Right cardiac atrium (tissue), 5 donors: ENCODE measurements at places on chromosomes 5 and 9. TPM values are rescaled to one million over a fixed set of nuclear protein-coding genes. Genes with fewer than 3 reads are reported as not detected.

DNA sequence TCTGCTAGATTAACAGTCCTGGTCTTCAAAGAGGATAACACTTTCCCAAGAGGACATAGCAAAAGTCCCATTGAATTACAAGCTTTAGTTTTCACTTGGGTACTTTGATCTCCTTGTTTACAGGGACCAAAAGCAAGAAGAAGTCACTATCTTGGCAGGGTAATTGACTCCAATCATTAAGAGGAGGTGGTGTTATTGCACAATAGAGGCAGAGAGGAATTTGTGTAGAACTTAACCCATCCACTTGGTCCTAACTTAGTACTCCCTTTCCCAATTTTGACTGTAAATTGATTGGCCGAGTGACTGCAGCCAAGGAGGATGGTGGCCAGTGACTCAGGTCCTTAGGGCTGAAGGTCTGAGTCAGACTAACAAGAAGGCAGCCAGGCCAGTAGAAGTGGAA lies 9.3 kb upstream of the TRPC7 start:
- DNase-seq = no peak

DNA sequence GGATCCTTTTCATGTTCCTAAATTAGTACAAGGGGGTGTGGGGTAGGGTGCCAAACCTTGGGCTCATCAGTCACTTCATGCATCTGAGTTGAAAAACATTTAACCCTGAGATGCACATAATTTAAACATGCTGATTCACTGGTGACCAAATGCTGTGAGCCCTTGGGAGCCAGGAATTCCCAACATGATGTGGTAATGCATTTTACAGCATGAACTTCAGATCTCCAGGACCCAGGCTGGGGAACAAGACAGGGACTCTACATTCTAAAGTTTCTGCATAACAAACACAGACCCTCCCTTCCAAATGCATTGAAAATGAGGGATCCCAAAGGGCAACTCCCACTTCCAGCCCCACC lies 322.2 kb downstream of the NDUFS4 start:
- DNase-seq = no peak

DNA sequence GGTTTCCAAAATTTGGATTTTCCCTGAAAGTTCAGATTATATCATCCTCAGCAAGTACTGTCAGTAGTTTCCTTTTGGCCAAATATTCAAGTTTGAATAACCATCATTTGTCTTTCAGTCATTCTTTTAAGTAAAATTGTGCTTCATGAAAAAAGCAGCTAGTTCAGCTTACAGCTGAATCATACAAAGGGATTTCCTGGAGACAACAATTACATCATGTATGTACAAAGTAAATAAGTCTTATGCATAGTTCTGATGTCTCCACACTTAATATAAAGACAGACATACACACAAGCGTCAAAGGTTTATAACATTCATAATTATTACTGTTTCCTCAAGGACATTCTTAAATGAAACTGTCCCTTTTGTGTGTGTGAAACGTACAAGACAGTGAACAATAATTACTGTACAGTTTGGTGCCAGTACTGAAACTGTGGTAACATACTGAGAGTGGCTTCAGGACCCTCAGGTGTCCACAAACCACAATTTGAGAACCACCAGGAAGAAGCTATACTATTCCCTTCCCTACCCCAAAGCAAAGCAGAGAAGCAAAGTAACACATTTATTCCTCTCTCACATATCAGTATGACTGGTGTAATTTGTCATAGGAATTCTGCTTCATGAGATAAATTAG lies 746.6 kb downstream of the TAF11L14 start:
- DNase-seq = no peak

- DNase-seq = no peak
These were observed 32.2 kb downstream of the INVS start for GRCh38 chr9:100131216-100131615.

DNA sequence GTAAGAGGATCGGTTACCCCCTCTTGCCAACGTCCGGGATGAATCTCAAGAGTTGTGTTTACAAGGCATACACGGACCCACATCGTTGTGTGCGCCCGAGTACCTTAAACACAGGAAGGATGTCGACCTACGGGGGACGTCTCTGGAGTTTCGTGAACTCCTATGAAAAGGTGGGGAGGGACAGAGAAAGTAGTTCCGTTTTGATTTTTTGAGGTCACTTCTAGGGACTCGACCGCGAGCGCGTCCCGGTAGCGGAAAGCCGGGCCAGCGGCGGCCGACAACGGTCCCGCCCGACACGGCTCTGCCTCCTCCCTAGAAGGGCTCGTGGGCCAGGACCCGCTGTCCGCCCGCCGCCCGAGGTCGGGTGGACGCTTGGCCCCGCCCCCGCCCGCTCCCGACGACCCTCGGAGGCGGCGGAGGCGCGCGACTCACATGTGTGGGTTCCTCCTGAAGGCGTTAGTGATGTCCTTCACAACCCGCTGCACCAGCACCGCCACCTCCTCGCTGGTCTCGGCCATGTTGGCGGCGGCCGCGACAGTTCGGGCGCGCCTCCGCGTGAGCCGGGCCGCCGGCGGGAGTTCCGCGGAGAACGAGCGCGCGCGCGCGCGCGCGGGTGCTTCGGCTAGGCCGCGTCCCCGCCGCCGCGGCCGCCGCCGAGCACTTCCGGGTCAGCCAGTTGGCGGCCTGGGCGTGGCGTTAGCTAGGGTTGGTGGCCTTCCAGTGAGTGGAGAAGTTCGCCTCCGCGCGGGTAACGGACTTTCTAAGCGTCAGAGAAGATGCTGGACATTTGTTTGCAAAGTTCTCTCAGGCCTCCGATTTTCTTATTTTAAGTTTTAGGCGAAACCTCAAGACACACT lies at the start of gene PTAR1:
PTAR1 (minus strand) TSS at position 591 of the 857 bp plus-strand sequence; CDS start at position 518, 73 bp downstream.
- DNase-seq = peak; percentile 97

GRCh38 chr9:21810881-21811280 lies 8.4 kb downstream of the MTAP start:
- DNase-seq = peak; percentile 62

- DNase-seq = peak; percentile 50
These were observed 606.8 kb downstream of the RAB3C start for GRCh38 chr5:59189472-59190244.

GRCh38 chr5:128774605-128775004 lies 190.7 kb upstream of the SLC27A6 start:
- DNase-seq = no peak

- no peak for DNase-seq
These were observed 70.5 kb upstream of the LRRTM2 start for GRCh38 chr5:138945421-138946240.

DNA sequence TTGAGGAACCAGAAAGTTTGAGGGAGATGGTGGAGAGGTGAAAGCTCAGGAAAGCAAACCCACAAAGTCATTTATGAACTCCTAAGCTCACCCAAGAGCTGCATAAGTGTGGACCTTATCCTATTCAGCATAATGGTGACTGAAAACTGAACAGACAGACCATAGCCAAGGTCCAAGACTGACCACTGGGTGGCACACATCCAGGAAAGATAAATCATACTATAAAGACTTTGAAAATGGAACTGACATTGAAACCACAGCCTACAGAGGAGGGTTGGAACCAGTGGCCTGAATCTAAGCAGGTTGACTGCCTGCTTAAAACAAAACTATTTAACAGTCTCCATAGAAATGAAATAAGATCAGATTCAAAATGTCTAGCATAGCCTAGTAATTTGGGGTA lies 121.0 kb upstream of the RGS7BP start:
- no peak for DNase-seq

DNA sequence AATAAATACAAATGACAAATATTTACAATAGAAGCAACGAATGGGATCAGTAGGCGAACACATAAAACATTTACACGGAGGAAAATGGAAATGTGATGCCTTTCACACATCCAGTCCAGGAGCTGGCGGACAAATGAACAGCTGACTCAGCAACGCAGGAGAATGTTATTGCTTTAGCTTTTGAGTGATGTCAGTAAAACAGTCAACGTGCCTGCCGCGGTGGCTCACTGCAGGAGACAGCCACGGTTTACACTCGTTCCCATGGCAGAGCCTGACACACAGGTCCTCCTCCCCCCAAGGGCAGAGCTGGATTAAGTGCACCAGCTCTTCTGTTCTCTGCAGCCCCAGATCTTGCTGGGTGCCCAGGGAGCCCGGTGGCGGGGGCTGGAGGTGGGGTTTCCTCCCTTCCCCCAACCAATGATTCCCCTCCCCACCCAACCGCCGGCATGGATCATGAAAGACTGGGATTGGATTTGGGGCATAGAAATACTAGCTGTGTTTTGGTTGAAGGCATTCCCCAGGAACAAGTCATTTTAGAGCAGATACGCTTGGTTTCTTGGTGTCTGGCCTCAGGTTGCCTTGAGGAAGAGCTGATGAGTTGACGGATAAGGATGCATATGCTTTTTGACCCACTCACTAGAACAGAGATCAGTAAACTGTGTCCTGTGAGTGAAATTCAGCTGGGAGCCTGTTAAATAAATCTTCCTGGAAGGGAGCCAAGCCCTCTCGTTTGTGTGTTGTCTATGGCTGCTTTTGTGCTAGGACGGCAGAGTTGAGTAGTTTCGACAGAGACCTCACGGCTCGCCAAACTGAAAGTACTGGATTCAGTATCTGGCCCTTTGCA lies 12.5 kb downstream of the STC2 start:
- no peak for DNase-seq

DNA sequence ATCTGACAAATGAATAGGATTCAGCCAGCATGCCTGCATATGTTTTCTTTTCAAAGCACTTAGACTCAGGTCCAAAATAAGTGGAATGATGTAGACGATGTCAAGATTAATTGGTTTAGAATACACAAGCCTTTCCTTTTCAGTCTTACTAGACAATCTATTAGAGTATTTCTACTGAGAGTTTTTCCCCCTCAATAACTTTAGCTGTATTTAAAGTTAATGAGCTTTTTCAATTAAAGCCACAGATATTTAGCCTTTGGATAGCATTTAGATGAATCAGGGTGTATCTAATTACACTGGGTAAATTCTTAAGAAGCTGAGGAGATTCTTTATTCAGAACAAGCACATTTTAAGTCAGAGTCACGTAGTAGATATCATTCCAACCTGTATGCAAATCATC lies 198.7 kb upstream of the MPDZ start:
- DNase-seq = no peak

DNA sequence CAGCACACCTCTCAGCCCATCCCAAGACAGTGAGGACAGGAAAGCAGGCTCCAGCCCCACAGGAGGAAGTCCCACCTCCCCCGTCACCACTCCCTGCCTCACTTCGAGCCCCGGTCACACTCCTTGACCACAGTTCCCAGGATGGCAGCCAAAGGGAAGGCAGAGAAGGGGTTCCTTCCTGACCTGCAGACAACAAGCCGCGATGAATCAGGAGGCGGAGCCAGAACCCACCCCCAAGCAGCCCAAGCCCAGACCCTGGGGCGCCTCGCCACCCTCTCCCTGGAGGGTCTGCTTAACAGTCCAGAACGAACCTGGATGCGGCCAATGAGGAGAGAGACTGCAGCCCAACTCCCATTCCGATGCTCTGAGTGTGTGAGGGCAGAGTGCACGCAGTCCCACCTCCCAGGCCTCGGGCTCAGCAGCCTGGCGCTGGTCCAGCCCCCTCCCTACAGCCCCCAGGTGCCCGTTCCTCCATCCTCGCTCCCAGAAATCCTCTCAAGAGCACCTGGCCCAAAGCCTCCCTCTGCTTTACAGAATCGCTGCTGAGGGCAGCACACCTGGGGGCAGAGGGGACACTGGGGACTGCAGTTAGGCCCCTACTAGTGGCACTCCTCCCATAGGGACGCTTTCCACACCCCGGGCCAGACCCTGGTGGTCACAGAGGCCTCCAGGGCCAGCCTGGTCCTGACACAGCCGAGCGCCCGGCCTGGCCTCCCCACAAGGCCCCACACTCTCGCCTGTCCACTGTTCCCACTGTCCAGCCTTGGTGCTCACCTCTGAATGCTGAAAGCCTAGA lies 69.6 kb upstream of the LRRTM2 start:
- DNase-seq = no peak

GRCh38 chr5:55407059-55407684 lies 99.4 kb downstream of the MTREX start:
- no peak for DNase-seq

DNA sequence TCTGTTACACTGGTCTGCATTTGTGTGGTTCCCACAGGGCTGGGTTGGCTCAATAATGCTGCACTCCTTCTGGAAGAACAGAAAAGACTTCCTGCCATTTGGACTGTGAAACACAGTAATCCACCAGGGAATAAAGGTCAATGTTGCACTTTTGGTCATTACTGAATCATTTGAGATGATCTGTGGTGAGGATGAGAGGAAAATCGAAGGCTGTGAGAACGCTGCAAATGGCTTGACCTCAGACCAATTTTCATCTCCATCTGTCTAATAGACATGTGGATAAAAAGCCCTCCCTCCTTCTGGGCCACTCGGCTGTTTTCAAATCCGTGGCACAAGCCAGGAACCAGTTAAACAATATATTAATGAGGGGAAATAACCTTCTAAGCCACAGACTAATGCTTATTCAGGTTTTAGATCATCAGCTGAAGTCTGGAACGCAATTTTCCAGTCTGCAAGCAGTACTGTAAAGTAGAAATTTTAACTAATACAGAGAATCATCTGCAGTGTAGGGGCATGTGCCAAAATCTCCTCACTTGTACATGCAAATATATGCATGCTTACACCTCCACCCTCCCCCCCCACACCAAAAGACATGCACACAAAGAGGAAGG lies 20.2 kb downstream of the TLE1 start:
- DNase-seq = no peak

GRCh38 chr5:24644761-24645160 lies at the start of gene CDH10:
Gene CDH10 (minus strand): TSS chr5:24644978. CDS start chr5:24593490, 51,488 bp downstream.
- DNase-seq = peak; percentile 13

GRCh38 chr9:70352802-70353201 lies 61.7 kb downstream of the KLF9 start:
- no peak for DNase-seq

LCN9 gene
- not detected for total RNA-seq

TAF11L12 gene
- not detected for total RNA-seq

GALNT12 gene
- 0.68 TPM for total RNA-seq

TLX3 gene
- total RNA-seq = not detected

LVRN gene
- 0.28 TPM for total RNA-seq

CDK9 gene
- total RNA-seq = 49.0 TPM

MIGA2 gene
- 40.5 TPM for total RNA-seq

HTR4 gene
- total RNA-seq = 7.6 TPM

SPAG8 gene
- total RNA-seq = 4.6 TPM

SET gene
- 210 TPM for total RNA-seq
